ENCODE measurements at places on chromosomes 2 and 18. TPM values are rescaled to one million over a fixed set of nuclear protein-coding genes. Genes with fewer than 3 reads are reported as not detected.

GRCh38 chr2:214376618-214377285, 34.1 kb upstream of the VWC2L start:
- H3K4me3 ChIP-seq: no peak overlapping the region
- no peaks in the 10 kb centered on the region for H3K27me3 ChIP-seq

DNA sequence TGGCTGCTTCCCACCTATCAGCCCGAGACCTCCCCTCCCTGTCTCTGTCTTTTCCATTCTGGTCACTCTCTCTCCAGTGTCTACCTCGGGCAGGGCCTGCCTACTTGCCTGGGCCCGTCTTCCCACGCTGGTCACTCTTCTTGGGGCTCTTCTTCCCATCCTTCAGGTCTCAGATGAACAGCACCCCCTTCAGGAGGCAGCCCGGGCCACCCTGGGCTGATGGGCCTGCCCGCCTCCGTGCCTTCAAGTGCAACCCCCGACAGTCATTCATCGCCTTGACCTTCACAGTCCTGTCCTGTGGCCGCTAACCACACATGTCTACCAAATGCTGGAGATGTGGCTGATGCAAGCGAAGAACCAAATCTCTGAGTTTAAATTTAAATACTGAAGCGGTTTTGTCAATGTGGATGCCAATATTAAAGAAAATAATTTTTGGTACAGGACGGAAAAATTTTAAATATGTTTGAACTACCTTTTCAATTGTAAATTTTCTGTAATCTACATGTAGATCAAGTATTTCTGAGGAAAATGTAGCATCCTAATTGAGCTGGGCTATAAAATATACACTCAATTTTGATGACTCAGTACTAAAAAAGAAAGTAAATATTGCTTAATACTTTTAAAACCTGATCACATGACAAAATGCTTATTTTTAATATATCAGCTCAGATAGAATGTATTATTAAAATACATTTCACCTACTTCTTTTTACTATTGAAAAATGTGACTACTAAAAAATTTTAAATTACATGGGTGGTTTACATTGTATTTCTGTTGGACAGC, 96.4 kb downstream of the LAMA1 start:
- H3K4me1 ChIP-seq: peaks cover 11% of the 10 kb centered on the region
- H3K4me3 ChIP-seq: no peak overlapping the region
- DNase-seq: no peak
- H3K27me3 ChIP-seq: no peaks in the 10 kb centered on the region
- no peak overlapping the region for H3K27ac ChIP-seq

- H3K36me3 ChIP-seq: peaks cover 10% of the 10 kb centered on the region
- no peaks in the 10 kb centered on the region for H3K27me3 ChIP-seq
- H3K4me1 ChIP-seq: no peaks in the 10 kb centered on the region
- H3K4me3 ChIP-seq: no peak overlapping the region
- no peak overlapping the region for H3K27ac ChIP-seq
These were observed 40.2 kb upstream of the GPR17 start for GRCh38 chr2:127605691-127606263.

DNA sequence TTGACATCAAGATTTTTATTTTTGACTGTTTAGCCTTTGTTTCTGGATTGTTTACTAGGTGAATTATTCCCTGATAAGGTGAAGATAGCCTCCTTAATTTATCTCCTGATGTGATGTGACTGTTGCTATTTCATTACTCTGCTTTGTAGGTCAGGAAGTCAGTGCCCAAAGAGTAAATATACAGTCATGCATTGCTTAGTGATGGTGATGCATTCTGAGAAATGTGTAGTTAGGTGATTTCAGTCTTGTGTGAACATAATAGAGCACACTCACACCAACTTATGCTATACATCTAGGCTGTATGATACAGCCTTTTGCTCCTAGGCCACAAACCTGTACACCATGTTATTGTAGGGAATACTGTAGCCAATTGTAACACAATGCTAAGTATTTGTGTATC, 102.4 kb upstream of the THUMPD2 start:
- no peak for DNase-seq
- no peaks in the 10 kb centered on the region for H3K27me3 ChIP-seq
- no peak overlapping the region for H3K4me3 ChIP-seq

DNA sequence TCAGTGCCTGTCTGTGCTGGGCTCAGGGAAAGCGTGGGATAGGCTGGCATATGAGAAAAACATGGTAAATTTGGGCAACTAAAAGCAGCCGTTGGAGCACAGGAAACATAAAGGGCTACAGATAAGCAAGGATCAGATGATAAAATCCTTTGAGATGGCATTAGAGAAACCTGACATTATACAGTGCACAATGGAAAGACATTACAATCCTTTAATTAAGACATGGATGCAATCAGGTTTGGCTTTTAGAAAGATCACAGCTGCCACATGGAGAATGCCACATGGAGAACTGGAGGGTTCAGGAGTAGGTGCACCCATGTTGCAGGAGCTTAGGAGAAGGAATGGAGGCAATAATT, 117.3 kb downstream of the CDC42EP3 start:
- no peaks in the 10 kb centered on the region for H3K4me1 ChIP-seq
- no peak for DNase-seq
- no peak overlapping the region for H3K27ac ChIP-seq
- no peak overlapping the region for H3K4me3 ChIP-seq
- H3K36me3 ChIP-seq: no peaks in the 10 kb centered on the region
- H3K27me3 ChIP-seq: no peaks in the 10 kb centered on the region

DNA sequence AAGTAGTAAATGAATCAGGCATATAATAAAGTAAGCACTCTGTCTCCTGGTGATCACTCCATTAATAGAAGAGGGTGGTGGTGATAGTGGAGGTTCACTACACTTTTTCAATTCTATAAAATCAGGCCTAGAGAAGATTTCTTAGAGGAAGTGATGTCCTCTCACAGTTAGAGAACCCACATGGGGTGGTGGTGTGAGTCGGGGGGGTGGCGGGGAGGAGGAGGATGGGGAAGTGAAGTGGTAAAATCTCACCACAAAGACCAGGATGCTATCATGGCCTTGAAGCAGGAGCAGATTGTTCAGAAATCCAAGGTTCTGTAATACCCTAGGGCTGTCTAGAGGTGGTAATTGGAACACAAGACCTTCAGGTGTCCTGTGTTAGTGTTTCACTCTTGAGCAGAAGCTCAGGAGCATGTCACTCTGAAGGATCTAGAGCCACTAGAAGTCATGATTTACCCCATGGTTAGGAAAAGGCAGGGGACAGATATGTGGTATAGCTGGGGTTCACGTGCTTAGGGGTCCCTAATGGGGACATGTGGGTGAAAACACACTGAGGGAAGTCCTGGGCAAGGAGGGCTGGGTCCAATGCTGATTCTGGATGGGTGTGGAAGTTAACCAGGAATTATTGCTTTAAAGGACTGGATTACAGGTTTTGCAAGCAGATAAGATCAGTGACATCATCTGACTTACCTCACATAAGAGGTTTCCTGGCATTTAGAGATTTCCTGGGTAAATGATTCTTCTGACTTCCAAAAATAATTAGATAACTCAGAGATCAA, 31.0 kb downstream of the RNF125 start:
- no peak for DNase-seq
- no peak overlapping the region for H3K27ac ChIP-seq
- no peaks in the 10 kb centered on the region for H3K27me3 ChIP-seq

DNA sequence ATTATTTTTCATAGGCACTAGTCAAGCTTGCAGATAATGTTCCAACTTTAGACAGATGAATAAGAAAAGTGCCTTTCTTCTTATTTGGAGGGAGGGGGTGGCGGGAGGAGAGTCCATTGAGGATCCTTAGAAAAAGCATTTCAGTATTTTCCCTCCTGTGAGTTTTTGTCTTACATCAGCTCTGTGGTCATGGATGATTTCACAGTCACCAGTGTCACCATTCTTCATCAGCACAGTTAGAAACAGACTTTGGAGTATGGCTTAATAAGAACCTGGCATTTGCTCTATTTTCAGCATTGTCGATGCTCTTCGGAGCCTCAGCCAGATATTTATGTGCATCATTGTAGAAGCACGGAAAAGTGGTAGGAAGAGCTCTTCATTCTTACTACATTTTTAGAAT, 70.1 kb downstream of the SLC39A10 start:
- no peak overlapping the region for H3K27ac ChIP-seq
- peaks cover 8% of the 10 kb centered on the region for H3K36me3 ChIP-seq
- no peaks in the 10 kb centered on the region for H3K27me3 ChIP-seq
- H3K4me1 ChIP-seq: no peaks in the 10 kb centered on the region
- no peak overlapping the region for H3K4me3 ChIP-seq
- DNase-seq: peak; percentile 26

The SLC8A1 gene
- 137 TPM for total RNA-seq

The PSD4 gene
- 7.1 TPM for total RNA-seq

The HTR2B gene
- total RNA-seq: 1.1 TPM

Measured in spinal cord (tissue), 10 donors.